Pulmonary artery endothelial cell (primary cell): ENCODE measurements at places on chromosomes 5 and 9. TPM values are rescaled to one million over a fixed set of nuclear protein-coding genes. Genes with fewer than 3 reads are reported as not detected.

DNA sequence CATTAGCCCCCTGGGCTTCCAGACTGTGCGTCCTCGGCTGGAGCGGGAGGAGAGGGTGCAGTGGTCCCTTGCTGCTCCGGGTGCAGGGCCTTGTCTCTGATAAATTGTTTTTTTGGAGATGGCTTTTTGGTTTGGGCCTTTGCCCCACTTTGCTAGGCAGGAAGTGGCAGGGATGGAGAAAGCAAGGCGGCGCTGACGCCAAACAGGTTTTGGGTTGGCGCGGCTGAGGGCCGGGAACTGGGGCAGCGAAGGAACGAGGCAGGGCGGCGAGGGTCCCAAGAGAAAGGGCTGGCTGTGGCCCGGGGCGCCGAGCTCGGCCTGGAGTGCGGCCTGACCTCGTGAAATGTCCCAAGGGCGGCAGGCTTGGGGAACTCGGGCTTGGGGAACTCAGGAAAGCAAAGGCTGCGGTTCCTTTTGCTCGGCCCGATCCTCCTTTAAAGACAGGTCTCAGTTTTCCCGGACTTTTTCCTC lies 4.1 kb downstream of the LHX2 start:
- no peak for DNase-seq

GRCh38 chr9:125888211-125888610 lies 141.0 kb downstream of the PBX3 start:
- no peak for DNase-seq

The MELK gene
- total RNA-seq, result 28.6 and 49.0 TPM in 2 replicates

The DDX4 gene
- total RNA-seq, result not detected in 2 replicates
